ENCODE measurements at places on chromosomes 7 and 10. TPM values are rescaled to one million over a fixed set of nuclear protein-coding genes. Genes with fewer than 3 reads are reported as not detected.

DNA sequence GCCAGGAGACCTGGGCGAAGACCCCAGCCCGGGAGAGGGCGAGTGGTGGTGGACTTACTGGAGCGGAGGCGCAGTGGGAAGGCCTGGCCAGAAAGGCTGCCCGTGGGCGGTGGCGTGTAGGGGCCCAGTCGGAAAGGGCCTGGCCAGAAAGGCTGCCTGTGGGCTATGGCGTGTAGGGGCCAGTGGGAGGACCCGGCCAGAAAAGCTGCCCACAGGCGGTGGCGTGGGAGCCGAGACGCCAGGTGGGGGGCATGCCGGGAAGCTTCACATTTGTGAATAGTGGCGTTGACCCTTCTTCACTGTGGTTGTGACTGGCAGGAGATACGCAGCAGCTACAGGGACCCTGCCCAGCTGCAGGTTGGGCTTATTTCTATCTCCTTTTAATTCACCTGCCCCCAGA is 72.9 kb downstream of the DYNC2I1 start:
- no peak for DNase-seq

The PODXL gene
- total RNA-seq, result 57.1 TPM

DNA sequence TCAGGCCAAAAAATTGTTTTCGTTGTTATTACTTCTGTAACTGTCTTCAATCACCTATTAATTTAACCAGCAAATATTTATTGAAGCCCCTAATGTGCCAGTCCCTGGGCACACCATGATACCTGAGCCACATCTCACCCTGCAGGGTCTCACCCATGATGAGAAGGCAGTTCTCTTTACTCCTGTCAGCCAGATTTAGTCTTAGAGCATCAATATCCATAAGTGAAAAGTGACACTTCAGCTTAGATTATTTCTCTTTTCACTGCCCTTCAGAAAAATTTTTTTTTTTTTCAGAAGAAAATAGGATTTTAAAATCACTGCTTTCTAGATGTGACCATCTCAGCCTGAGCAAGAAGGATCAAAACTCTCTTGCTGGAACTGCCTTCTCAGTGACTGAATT is 258.6 kb upstream of the NFE2L3 start:
- DNase-seq, result no peak

DNA sequence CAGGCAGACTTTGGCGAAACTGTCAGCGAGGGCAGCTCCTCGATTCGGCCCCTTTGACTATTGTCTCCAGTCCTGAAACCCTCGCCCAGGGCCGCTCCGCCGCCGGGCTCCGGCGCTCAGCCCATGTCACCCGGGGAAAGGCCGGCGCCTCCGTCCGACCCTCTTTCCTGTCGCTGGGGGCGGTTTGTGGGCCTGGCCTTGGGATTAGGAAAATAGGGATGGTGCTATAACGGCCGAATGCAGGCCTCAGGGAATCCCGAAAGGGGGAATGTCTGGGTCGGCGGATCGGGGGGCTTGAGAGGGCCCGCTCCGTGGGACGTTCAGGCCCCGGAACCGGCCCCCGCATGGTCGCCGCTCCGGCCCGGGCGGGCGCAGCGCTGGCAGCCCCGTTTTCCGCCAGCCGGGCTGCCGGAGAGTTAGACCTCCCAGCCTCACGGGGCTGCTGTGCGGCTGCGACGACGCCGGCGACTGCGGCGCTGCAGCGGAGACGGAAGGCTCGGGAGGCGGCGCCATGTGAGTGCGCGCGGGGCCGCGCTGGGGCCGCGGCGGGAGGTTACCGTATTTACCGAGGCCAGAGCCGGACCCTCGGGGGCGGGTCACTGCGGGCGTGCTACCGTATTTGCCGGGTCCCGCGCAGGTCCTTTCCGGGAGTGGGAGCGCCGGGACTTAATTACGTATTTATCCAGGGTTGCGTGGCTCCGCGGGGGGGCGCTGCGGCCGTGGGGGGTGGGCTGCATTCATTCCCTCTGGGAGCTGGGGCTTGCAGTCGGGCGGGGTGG is 25.9 kb downstream of the ZNF775 start:
- DNase-seq, result peak; percentile 94

The ARL4A gene
- 10.9 TPM for total RNA-seq

DNA sequence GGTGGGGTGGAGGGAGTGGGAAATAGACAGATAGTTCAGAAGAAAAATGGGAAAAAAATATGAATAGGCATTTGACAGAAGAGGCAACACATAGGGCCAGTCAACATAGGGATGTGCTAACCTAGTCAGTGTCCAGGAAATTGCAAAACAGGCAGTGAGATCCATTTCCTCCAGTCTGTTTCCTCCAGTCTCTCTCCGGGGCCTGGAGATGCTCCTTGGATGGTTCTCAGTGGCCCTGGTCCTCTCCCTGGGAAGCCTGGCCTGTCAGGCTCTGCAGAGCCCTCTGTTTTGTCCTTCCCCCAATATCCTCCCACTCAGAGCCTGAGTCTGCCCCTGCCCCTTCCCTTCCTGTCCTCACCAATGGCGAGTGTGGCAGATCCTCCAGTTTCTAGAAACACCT is 52.6 kb downstream of the SYPL1 start:
- no peak for DNase-seq

GRCh38 chr7:40915071-40915470 is 780.3 kb downstream of the SUGCT start:
- DNase-seq, result no peak

The KEL gene
- total RNA-seq, result 0.43 TPM

The DRGX gene
- not detected for total RNA-seq

The VAX1 gene
- not detected for total RNA-seq

GRCh38 chr7:147418966-147419365 is 1171.6 kb upstream of the C7orf33 start:
- DNase-seq, result no peak

DNA sequence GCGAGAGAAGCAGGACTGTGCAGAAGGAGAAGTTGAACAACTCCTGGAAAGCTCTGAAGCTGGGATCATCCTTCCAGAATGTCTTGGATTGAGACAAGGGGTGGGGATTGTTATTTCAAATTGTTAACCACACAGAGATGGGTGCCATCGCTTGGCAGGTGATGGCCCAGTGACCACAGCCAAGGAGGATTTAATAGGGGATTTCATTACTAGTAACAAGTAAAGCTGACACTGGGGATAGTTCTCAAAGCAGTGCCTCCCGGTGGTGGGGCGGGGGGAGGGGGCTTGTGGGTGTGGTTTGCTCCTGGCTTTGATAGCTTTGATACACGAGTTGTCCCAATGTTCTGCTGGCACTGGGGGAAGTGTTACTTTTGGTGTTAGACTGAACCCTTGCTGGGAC is 59.2 kb downstream of the ZNF503 start:
- DNase-seq, result no peak

The KCNH2 gene
- 88.9 TPM for total RNA-seq

- DNase-seq, result no peak
Observed at GRCh38 chr10:76302961-76303630, 871.7 kb downstream of the LRMDA start.

The LEP gene
- total RNA-seq, result 0.86 TPM

DNA sequence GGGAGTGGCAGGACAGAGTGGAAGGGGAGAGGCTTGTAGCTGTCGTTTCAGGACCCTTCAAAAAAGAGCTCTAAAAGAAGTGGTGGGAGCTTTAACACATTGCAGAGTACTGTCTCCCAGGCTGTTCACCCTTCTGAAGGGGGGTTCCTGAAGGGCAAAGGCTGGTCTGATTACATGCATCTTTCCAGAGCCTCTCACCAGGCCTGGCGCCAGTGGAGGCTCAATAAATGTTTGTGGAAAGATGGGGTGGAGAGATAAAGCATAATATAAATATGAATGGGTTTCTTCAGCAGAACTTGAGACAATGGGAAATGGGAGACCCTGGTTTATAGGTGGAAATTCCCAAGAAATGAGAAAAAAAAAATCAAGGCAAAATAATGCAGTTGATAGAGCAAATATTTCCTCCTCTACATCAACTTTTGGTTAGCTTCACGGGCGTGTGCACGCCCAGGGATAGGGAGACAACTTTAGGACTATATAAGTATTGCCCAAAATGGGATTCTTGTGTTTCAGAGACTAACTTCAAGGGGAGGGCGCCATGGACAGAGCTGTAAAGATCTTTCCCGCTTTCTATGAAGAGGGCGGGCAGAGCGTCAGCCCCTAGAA is 613 bp upstream of the BUB3 start:
- DNase-seq, result no peak

GRCh38 chr7:81272176-81272575 is 353.3 kb upstream of the SEMA3C start:
- DNase-seq, result no peak

GRCh38 chr7:90690159-90690858 is 94.2 kb downstream of the CDK14 start:
- DNase-seq, result no peak

GRCh38 chr10:101840102-101840684 is 3.4 kb downstream of the KCNIP2 start:
- DNase-seq, result no peak

Measured in Right ventricle myocardium superior (tissue), 1 donor.